ENCODE measurements at places on chromosomes 4 and X. TPM values are rescaled to one million over a fixed set of nuclear protein-coding genes. Genes with fewer than 3 reads are reported as not detected.

GJB1 gene
- not detected for total RNA-seq

QRFPR gene
- not detected for total RNA-seq

DOCK11 gene
- 20.6 TPM for total RNA-seq

SMAD1 gene
- total RNA-seq = 18.4 TPM

ACE2 gene
- total RNA-seq = not detected

PCDH7 gene
- 115 TPM for total RNA-seq

EVC gene
- 5.1 TPM for total RNA-seq

DMRTC1 gene
- total RNA-seq = not detected

TBC1D8B gene
- 0.78 TPM for total RNA-seq

SOD3 gene
- total RNA-seq = not detected

Measured in occipital lobe (tissue), 3 donors.